Neural progenitor cell (in vitro differentiated cells): ENCODE measurements at places on chromosomes 3 and 15. TPM values are rescaled to one million over a fixed set of nuclear protein-coding genes. Genes with fewer than 3 reads are reported as not detected.
A peak's percentile ranks its signal among the peaks of the same experiment; 100 is the strongest.

DNA sequence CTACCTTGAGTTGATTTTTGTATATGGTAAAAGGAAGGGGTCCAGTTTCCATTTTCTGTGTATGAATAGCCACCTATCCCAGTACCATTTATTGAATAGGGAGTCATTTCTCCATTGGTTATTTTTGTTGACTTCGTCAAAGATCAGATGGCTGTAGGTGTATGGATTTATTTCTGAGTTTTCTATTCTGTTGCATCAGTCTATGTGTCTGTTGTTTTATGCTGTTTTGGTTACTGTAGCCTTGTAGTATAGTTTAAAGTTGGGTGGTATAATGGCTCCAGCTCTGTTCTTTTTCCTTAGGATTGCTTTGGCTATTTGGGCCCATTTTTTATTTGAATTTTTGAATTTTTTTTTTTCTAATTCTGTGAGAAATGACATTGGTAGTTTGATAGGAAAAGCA, 125.5 kb upstream of the FGF7 start:
- DNase-seq: no peak

- peak; percentile 54 for DNase-seq
Measured at GRCh38 chr3:186849374-186849975, 7.0 kb downstream of the ADIPOQ start.

DNA sequence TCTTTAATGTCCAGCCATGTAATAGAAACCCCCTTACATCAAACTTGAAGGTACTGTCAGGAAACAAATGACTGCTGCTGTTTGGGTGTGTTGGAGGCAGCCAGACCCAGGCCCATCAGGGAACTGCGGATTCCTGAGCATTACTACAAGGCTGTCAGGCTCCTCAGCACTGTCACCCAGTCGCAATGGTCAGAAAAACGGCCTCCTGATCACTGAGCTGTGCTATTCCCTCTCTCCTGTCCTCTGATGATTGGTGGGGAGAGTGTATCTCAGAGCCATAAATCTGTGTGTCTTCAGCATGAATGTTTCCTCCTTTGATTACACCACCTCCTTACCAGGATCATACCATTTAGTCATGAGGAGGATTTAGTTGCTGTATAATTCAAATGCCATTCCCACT, 135.2 kb upstream of the GADL1 start:
- no peak for DNase-seq

- DNase-seq: no peak
Measured at GRCh38 chr15:61750271-61751084, 309.8 kb downstream of the VPS13C start.

- DNase-seq: no peak
Measured at GRCh38 chr15:76380249-76380648, 43.7 kb downstream of the ISL2 start.

- DNase-seq: no peak
Measured at GRCh38 chr3:143302638-143303171, 183.1 kb downstream of the CHST2 start.

GRCh38 chr3:49081429-49081828, 12.4 kb downstream of the QRICH1 start:
- no peak for DNase-seq

- DNase-seq: peak; percentile 87
Measured at GRCh38 chr3:114178770-114179368, at the start of gene DRD3. Gene DRD3 (minus strand): TSS chr3:114179052. CDS start chr3:114171992, 7,060 bp downstream.

GRCh38 chr3:171718493-171719185, 91.6 kb downstream of the PLD1 start:
- no peak for DNase-seq

The SEMA3B gene
- total RNA-seq: 0.80 and 8.6 TPM in 2 replicates

The EPM2AIP1 gene
- 27.4 and 51.4 TPM in 2 replicates for total RNA-seq

The MELTF gene
- 0.28 and 4.2 TPM in 2 replicates for total RNA-seq

The ZMAT3 gene
- 6.6 and 8.6 TPM in 2 replicates for total RNA-seq

The C15orf62 gene
- total RNA-seq: not detected in 2 replicates

The CASR gene
- total RNA-seq: not detected in 2 replicates

The WDR93 gene
- 0.51 and 0.62 TPM in 2 replicates for total RNA-seq

The CCR9 gene
- not detected in 2 replicates for total RNA-seq
